GM06990 (cell line): ENCODE measurements at places on chromosomes 2 and 18.

GRCh38 chr2:42109959-42110640 lies 59.1 kb upstream of the EML4 start:
- no peak for DNase-seq

GRCh38 chr2:230843132-230843531 lies 21.6 kb upstream of the ITM2C start:
- DNase-seq = no peak

DNA sequence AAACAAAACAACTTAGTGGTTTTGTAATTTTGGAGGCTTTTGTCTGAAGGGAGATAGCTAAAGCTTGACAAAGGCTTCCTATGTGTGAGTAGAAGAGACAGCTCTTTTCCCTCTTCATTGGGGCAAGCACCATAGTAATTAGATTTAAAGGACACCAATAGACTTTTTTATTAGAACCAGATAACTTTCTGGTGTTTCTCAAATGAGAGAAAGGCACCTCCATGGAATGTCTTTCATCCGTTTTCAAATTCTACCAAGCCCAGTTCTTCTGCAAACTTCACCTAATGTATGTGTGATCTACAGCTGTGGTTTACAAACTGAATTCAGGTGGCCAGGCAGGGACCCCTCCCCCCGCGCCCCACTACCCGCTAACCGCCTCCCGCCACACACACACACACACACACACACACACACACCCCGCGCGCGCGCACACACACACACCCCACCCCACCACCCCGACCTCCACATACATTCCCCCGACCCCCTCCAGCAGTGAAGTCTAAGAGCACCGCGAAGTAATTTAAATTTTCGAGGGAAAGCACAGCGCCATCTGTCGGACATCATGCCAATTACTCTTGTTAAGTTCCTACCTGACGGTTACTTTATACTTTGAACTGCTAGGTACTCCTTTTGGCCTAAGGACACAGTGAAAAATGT lies 31.6 kb upstream of the PPP1R1C start:
- DNase-seq = peak; percentile 48

DNA sequence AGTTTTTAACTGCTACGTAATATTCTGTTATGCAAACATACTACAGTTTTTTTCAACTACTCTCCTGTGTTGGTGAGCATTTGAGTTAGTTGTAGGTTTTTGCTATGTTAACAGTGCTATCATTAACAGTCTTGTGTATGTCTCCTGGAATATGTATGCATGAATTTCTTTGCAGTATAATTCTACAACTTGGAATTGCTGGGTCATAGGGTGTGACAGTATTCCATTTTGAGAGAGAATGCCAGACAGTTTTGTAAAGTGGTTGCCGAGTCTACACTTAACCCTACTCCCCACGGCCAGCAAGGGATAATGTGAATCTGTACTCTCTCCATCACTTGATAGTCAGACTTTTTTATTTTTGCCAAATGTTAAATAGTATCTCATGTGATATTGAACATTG lies 67.1 kb downstream of the MALT1 start:
- DNase-seq = no peak

DNA sequence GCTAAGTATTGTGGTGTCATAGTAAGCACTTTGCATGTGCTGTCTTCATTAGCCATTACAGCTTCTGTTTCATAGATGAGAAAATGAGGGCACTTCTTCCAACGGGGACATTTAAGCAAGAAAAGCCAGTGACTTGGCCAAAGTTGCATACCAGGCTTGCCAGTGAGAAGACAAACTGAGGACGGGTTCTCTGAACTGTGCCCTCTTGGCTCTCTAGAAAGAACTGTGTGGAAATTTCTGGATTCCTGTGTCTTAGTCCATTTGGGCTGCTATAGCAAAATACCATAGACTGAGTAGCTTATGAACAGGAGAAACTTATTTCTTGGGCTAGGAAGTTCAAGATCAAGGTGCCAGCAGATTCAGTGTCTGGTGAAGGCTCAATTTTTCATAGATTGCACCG lies 13.3 kb downstream of the CTIF start:
- DNase-seq = no peak

- no peak for DNase-seq
Observed at GRCh38 chr2:224847961-224848850, 132.0 kb upstream of the CCDC195 start.

GRCh38 chr18:80250740-80251364 lies 3.5 kb upstream of the PARD6G start:
- no peak for DNase-seq

DNA sequence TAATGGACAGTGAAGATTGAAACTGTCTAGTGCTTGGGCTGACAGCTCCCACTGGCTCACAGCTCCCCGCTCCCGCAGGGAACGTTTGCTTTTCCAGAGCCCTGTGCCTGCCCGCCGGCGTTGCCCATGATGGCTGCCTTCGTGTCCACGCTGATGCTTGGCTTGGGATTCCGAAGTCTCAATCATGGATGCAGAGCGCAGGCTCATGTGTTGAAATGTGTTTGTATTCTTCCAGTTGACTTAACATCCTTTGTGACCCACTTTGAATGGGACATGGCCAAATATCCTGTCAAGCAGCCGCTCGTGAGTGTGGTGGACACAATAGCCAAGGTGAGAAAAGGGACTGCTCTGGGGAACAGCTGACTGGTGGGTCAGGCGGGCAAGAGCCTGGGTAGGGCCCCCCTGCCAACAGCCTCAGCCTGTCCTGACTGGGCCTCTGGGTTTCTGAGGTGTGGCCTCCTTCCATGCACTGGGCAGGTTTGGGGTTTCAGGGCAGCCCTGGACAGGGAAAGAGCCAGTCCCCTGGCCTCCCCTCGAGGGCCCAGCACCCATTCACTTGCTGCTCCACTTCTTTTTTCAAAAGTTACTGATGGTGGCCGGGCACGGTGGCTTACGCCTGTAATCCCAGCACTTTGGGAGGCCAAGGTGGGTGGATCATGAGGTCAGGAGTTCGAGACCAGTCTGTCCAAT lies 42.8 kb downstream of the ATP6V1C2 start:
- no peak for DNase-seq

DNA sequence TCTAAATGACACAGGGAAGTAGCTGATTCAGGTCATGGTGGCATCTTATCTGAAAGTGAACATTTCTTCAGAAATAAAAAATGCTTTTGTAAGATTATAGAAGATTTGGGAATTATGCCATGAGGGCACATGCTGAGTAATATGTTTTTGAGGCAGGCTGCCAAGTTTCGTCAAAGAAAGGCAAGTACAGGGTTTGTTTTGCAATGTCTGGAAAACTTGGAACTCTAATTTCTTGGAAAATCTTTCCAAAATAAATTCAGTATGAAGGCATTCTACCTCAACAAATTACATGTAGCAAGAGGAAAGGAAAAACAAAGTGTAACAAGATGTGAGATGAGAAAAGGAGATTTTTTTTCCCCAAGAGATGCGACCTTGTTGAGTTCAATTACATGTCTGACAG lies 167.7 kb downstream of the PLCL1 start:
- DNase-seq = no peak
